ENCODE measurements at places on chromosomes 5 and 9. TPM values are rescaled to one million over a fixed set of nuclear protein-coding genes. Genes with fewer than 3 reads are reported as not detected.

Gene GLRA1
- not detected for total RNA-seq

Gene KLF9
- 22.5 TPM for total RNA-seq

Gene IFNA21
- total RNA-seq, result not detected

Gene SPINK7
- not detected for total RNA-seq

Gene TSTD2
- total RNA-seq, result 17.6 TPM

Gene NR5A1
- not detected for total RNA-seq

Gene SOHLH1
- not detected for total RNA-seq

Gene PTGDS
- total RNA-seq, result 6.0 TPM

Gene FOXD4
- total RNA-seq, result 0.16 TPM

Gene LNPEP
- 12.7 TPM for total RNA-seq

Gene FAM169A
- 0.17 TPM for total RNA-seq

Gene GMCL2
- total RNA-seq, result not detected

Gene CRB2
- not detected for total RNA-seq

Gene OR1N1
- total RNA-seq, result not detected

Gene KIF4B
- total RNA-seq, result 0.09 TPM

Gene ARL14EPL
- total RNA-seq, result 0.69 TPM

Gene SLC36A3
- not detected for total RNA-seq

Gene QSOX2
- 4.3 TPM for total RNA-seq

Gene SPINK9
- total RNA-seq, result not detected

Gene PCSK1
- total RNA-seq, result under 0.01 TPM

Gene BSPRY
- total RNA-seq, result not detected

Gene KLF4
- total RNA-seq, result 24.7 TPM

Gene GNA14
- 0.16 TPM for total RNA-seq

Gene RASGEF1C
- total RNA-seq, result not detected

Gene TPPP
- total RNA-seq, result under 0.01 TPM

Gene FBLL1
- 0.79 TPM for total RNA-seq

Gene NSUN2
- total RNA-seq, result 32.2 TPM

Gene TLR4
- total RNA-seq, result 2.2 TPM

Gene DRD1
- not detected for total RNA-seq

Gene PCDHGA9
- 3.8 TPM for total RNA-seq

Gene TMED7
- total RNA-seq, result 85.0 TPM

Gene KLHL3
- total RNA-seq, result 0.77 TPM

Gene DOCK2
- total RNA-seq, result 2.5 TPM

Gene FOXD1
- 3.3 TPM for total RNA-seq

Gene ORM2
- total RNA-seq, result not detected

Gene DMXL1
- total RNA-seq, result 17.5 TPM

Gene LTC4S
- total RNA-seq, result 1.3 TPM

Gene ADGRD2
- not detected for total RNA-seq

Gene SLC4A9
- total RNA-seq, result not detected

Gene TAF1L
- under 0.01 TPM for total RNA-seq

Gene TLE1
- total RNA-seq, result 32.0 TPM
